ENCODE measurements at places on chromosomes 1 and 21. TPM values are rescaled to one million over a fixed set of nuclear protein-coding genes. Genes with fewer than 3 reads are reported as not detected.

GJA8 gene
- not detected for total RNA-seq

DNA sequence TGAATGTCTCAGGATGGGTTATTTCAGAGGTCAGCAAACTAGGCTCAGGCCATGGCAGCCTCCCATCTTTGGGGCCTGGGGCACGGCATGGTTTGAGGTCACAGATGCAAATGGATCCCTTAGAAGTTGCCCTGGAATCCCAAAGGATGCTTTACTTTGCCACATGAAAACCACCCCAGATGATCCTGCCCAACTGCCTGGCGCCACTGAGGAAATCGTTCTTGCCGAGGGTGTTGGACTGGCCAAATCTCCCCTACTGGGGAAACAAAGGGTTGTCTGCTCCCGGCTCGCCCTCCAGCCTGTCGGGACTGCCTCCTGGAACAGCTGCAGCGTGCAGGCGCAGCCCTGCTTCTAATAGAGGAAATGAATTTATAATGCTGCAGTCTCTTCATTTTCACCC lies 173.0 kb upstream of the LMO4 start:
- no peak for DNase-seq

GRCh38 chr21:42839271-42840231 lies 39.8 kb downstream of the WDR4 start:
- no peak for DNase-seq

- no peak for DNase-seq
Measured at GRCh38 chr21:37908691-37909090, 7.6 kb downstream of the KCNJ6 start.

DNA sequence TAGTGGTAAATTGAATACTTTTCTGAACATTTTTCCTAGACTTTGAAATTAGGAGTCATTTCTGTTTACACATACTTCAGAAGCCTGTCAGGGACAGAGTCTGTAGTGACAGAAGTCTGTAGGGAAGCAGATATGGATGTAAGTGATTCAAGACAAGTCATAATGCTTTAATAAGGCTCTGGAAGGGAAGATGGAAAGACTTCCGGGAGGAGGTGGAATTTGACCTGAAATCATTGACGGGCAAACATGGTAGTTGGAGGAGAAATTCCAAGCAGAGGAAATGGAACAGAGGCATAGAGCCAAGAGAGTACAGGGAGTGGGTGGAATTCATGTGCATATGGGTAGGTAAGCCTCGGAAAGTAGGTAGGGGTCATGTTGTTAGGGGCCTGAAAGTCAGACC lies 22.5 kb downstream of the CAMTA1 start:
- no peak for DNase-seq

GRCh38 chr1:229514578-229515275 lies 6.6 kb upstream of the NUP133 start:
- DNase-seq, result peak; percentile 18

CFHR3 gene
- total RNA-seq, result not detected

CD5L gene
- 0.23 TPM for total RNA-seq

GRCh38 chr21:45875881-45876280 lies 105.7 kb upstream of the COL6A1 start:
- no peak for DNase-seq

DNA sequence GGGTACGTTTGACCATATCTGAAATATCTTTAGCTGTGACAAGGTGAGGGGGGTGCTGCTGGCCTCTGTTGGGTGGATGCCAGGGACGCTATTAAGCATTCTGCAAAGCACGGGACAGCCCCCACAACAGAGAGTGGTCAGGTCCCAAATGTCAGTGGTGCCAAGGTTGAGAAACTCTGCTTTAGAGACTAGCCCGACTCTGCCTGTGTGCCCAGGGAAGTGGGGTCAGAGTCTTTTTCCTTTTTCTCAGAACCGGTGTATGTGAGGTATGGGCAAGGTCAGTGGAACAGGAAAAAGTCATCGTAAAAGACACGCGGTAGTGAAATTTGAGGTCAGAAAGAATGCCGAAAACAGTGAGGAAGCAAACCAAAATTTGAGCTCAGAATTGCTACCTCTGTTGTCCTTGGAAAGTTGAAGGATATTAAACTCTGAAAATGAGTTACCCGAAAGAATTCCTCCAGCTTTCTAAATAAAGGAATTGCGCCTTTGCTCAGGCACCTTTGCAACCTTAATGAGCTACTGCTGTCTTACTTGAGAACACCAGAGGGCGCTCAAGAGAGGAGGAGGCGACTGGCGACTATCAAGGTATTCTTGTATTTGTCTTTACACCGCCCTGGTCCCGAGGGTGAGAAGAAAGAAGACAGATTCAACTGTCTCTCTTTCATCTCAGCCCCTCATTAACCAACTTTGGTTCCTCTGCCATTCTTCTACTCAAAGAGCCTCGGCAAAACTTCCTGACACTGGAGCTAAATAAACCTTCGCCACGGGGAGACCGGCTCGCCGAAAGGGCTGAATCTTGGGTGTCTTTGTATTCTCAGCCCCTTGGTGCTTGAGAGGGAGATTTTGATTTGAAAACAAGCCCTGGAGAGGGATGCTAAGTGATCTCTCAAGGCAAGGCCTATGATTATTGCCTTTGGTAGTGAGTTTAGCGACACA lies 85.4 kb upstream of the OLIG2 start:
- peak; percentile 40 for DNase-seq

VWA5B1 gene
- not detected for total RNA-seq

HTR1D gene
- total RNA-seq, result not detected

DNA sequence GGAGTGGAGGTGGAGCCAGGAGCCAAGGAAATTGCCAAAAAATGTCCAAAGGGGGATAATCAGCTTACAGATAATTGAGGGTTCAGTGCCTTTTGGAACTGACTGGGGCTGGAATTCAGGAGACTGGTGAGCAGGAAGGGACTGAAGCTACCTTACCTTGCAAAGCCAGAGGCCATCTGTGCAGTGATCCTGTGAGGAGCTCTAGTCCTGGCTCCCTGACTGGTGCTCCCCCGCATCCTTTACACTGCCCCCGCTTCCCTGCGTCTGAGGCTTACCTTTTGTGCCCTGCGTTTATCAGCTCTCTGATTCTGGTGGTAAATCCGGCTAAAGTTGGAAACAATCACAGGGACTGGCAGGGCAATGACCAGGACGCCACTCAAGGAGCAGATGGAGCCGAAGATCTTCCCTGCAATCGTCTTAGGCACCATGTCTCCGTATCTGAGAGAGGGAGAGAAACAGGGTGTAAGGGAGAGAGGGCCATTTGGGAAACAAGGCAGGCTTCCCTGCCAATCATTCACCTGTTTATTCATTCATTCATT lies 31.0 kb downstream of the DDX20 start:
- no peak for DNase-seq

DNA sequence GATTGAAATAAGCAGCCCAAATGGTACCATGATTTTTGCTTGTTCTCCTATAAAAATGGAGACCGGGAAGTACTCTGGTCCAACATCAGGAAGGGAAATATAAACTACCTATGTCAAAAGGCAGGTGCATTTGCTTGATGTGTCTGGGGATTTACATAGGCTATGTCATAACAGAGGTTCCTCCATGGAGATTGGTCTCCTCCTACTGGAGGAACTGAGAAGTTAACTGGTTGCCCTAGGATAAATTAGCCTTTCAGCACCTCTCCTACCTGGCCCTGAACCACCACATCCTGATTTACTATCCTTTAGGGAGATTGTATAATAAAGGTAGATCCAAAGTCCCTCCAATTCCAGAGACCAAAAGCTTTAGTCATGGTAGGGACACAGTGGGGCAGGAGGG lies 1109.3 kb upstream of the B3GALT2 start:
- peak; percentile 7 for DNase-seq

DNA sequence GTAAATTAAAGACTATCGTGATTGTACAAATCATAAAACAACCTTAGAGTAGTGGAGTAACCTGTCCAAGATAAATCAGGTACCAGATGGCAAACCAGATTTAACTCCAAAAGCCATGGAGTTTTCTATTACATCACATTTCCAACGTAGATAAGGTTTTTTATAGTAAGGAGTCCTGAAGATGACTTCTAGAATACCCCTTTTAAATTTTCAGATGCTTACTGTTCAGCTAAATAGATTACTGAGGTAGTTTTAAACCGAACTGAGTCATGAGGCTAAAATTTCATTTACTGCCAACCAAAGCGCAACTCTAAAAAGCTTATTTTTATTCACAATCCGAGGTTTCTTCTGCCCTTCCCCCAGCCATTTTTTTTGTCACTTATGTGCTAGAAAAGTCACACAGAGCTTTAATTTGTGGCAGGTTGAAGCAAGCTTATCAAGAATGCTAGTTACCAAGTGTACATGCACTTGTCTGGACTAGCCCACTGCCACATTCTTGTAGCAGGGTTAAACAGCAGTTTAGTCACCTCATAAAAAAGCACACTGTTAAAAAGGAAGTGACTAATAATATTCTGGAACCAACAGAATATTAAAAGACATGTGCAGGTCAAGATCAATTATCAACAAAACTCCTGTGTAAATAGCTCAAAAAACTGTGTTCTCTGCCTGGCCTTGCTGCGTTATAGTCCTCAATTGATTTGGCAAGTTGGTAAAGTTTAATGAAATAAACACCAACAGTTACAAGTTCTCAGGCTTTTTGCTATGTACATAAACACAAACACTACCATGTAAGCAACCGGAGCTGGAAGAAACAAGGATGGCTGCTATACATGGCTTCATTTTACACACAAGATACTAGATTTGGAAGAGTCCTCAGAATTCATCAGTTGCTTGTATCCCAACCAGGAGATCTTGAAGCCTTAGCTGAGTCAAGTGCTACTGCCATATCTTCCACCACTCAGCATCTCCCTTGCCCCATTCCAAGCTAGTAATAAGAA lies 180.3 kb upstream of the DMRTA2 start:
- no peak for DNase-seq

ATP6V1G3 gene
- not detected for total RNA-seq

DNA sequence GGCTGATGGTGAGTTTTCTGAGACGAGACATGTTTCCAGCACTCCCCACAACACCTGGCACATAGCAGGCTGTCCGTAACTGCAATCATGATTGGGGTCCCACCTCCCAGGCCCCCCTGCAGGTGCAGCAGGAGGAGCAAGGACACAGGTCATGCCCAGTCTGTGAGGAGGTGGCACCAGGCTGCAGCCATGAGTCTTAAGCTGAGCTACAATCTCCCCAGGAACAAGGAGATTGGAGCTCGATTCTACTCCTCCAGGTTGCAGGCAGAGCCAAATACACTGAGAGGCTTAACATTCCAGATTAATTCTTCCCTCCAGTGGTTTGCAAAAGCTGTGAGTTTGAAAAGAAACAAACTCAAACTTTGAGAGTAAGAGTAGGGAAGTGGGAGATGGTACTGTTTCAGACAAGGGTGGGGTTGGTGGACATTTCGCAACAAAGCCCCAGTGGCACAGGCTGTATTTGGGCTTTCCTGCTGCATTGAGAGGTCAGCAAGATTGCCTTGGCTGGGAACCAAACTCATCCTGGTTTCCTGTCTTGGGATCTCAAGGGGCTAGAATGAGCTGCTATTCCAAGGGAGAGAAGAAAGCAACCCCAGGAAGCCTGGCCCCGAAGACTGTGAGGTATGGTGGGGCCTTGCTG lies 64.8 kb upstream of the GALNT2 start:
- peak; percentile 53 for DNase-seq

DNA sequence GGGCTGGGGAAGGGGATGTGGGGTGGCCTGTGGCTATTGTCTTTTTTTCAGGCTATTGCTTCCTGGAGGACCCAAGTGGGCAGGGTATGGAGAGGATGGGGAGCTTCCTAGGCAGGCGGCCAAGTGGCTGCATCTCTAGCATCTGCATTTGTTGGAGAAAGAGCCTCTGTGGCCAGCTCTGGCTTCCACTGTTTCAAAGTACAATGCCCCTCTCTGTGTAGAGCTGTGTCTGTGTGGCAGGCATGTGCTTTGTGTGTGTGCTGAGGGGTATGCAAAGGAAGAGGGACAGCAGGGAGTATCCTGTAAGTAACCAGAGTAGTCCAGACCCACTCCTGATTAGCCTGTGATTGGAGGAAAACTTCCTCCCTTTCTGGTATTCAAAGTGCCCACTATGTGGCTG lies 40.6 kb downstream of the KCNA2 start:
- DNase-seq, result no peak

ELAPOR1 gene
- not detected for total RNA-seq

GRCh38 chr21:29152916-29153315 lies 22.5 kb downstream of the MAP3K7CL start:
- no peak for DNase-seq

- no peak for DNase-seq
Measured at GRCh38 chr1:76854255-76854654, 13.0 kb upstream of the ST6GALNAC5 start.

ADORA1 gene
- 9.4 TPM for total RNA-seq

GRCh38 chr1:167219646-167220536 lies 795 bp upstream of the POU2F1 start:
- peak; percentile 84 for DNase-seq

- no peak for DNase-seq
Measured at GRCh38 chr1:79539001-79539400, 532.5 kb upstream of the ADGRL4 start.

DNA sequence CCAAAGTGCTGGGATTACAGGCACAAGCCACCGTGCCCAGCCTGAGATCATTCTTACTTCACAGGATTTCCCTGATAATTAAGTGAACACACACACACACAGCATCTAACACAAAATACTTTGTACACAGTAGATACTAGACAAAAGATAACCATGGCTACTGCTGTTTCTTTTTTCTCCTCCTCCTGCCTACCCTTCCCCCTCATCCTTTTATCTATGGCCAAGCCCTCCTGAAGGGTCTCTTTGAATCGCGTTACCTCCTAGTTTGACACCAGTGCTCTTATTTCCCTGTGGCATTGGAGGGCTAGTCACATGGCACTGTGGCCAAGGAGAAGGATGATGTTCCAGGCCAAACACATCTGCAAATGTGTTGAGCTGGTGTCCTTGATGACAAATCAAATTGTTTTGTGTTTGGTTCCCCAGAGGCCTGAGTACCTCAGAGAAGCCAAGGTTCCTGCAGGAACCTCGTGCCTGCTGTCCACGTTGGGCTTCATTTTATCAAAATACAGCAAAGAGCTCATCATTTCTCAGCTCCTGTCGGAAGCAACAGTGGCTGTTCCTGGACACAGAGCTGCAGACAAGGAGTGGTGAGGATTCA lies 20.6 kb downstream of the NDUFS5 start:
- DNase-seq, result no peak

- no peak for DNase-seq
Measured at GRCh38 chr1:52970149-52970548, 43.1 kb downstream of the SCP2 start.

DNA sequence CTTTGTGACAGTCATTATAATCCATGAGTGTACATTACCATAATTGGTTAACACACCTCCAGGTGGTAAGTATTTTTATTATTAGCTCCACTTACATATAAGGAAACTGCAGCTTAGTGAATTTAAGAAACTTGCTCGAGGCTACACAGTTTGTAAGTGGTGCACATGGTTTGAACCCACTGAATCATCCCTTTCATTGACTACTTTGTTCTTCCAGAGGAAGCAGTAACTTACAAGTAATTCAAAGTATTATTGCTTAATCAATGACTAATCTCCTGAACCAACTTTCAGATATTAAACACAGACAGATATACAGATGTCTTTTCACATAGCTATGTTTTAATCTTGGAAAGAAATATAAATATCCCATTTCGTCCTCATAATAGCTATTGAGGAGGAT lies 18.7 kb upstream of the CLDN8 start:
- DNase-seq, result no peak
